ENCODE measurements at places on chromosomes 5 and 9. TPM values are rescaled to one million over a fixed set of nuclear protein-coding genes. Genes with fewer than 3 reads are reported as not detected.

Gene ASPN
- total RNA-seq, result not detected

Gene TAF1L
- not detected for total RNA-seq

DNA sequence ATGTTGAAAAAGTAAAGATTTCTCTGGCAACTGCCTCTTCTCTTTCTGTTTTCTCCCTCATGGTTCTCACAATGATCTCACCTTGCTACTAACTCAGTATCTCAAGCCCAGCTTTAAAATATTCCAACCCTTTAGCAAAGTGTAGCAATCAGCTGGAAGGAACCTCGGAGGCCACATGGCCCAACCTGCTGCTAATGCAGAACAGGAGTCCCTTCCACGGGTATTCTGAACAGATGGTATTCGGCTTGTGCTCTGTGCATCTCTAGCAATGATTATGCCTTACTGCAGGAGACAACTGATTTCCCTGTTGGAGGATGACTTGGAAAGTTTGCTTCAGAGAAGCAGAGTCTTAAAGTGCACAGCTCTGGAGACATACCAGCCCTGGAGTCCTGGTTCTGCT, 151.8 kb upstream of the PPP1R2B start:
- DNase-seq, result no peak

DNA sequence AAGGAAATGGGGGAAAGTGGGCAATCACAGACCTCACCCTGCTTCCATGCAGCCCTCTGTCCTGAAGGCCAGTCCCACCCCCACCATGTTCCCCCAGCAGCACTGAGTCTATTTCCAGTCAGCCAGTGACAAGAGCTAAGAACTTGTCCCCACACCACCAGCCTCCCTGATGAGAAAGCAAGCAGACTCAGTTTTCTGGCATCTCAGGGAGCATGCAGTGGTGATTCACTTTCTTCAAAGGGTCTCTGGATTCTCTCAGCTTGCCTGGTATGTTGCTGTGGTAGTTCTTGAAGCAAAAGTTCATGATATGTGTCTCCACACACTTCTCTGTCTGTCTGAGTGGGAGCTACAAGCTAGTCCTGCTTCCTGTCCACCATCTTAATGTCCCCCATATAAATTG, 799.9 kb upstream of the TYRP1 start:
- no peak for DNase-seq

- no peak for DNase-seq
These were observed 37.9 kb upstream of the SH3PXD2B start for GRCh38 chr5:172492097-172492840.

Gene EQTN
- not detected for total RNA-seq

Gene LTC4S
- 0.87 TPM for total RNA-seq

All from NCI-H460 (cell line).